Gastrocnemius medialis (tissue), 4 donors: ENCODE measurements at places on chromosomes 5 and 9. TPM values are rescaled to one million over a fixed set of nuclear protein-coding genes. Genes with fewer than 3 reads are reported as not detected.

DNA sequence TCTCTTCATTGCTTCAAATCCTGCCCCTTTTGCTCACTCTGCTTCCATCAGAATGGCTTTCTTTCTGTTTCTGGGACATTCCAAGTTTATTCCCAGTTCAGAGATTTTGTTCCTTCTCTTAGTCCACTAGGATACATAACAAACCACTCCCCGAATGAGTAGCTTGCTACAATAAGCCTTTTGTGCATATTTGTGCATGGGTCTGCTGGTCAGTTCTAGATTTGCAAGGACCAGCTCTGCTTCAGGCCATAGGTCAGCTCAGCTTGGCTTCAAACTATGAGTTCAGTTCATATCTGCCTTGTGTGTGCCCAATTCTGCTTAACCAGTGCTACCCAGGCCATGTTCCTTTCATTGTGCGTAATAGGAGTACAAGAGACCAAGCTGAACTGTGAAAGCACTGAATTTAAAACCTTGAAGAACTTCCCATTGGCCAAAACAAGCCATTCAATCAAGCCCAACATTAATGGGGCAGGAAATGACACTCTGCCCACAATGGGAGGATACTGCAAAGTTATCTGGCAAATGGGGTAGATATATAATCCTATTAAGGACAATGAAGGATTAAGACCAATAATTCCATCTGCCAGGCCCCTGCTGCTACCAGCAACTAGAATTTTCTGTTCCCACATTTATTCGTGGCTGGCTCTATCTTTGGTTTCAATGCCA is 328.8 kb downstream of the PRELID2 start:
- H3K4me3 ChIP-seq = no peak overlapping the region
- DNase-seq = no peak
- no peaks in the 10 kb centered on the region for H3K36me3 ChIP-seq
- no peaks in the 10 kb centered on the region for H3K4me1 ChIP-seq

- H3K4me1 ChIP-seq = no peaks in the 10 kb centered on the region
- no peak overlapping the region for H3K4me3 ChIP-seq
- H3K36me3 ChIP-seq = no peaks in the 10 kb centered on the region
- DNase-seq = no peak
Measured at GRCh38 chr5:66209350-66209749, 65.2 kb downstream of the SREK1 start.

GRCh38 chr9:38233343-38233742 is 159.2 kb upstream of the ALDH1B1 start:
- no peak overlapping the region for H3K4me3 ChIP-seq
- DNase-seq = no peak
- H3K27ac ChIP-seq = no peak overlapping the region
- H3K4me1 ChIP-seq = no peaks in the 10 kb centered on the region
- H3K36me3 ChIP-seq = no peaks in the 10 kb centered on the region
- H3K27me3 ChIP-seq = peaks cover 2% of the 10 kb centered on the region

GRCh38 chr9:38360839-38361472 is 31.5 kb upstream of the ALDH1B1 start:
- peaks cover 4% of the 10 kb centered on the region for H3K4me1 ChIP-seq
- no peaks in the 10 kb centered on the region for H3K27me3 ChIP-seq
- H3K4me3 ChIP-seq = no peak overlapping the region
- no peak overlapping the region for H3K27ac ChIP-seq

DNA sequence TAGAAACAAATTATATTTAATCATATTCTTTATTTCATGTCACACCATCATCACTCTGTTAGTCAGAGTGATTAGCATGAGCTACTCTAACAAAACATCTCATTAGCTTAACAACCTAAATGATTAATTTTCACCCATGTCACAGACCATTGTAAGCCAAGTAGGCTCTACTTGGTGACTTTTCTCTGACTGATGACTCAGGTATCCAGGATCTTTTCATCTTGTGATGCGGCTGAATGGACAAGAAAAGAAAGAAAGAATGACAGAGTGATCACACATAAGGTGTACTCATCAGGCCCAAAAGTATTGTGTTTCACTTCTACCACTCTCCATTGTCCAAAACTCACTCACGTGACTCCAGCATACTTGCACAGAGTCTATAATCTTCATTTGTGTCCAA is 299.3 kb downstream of the ANXA1 start:
- no peak overlapping the region for H3K27ac ChIP-seq
- H3K27me3 ChIP-seq = no peaks in the 10 kb centered on the region
- H3K36me3 ChIP-seq = no peaks in the 10 kb centered on the region
- H3K4me3 ChIP-seq = no peak overlapping the region
- no peak for DNase-seq
- H3K4me1 ChIP-seq = no peaks in the 10 kb centered on the region

The CCNI2 gene
- not detected for total RNA-seq

The IL13 gene
- total RNA-seq = not detected
